CMK (cell line): ENCODE measurements at places on chromosomes 12 and 14.

DNA sequence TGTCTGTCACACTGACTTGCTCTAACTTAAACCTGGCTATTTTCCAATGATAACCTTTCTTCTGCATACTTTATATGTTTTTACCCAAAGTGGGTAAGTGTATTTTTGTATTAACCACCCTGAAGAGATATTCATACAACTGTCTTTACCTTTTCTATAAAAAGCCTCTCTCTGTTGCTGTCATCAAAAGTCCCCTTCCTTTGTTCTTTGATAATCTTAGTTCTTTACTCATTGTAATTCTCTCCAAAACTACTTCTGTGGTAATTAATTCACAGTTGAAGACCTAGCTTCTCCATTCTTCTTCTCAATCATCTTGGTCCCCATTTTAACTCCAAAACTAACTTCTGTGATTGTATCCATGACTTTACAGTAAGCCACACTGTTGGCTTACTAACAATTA lies 479.7 kb upstream of the MGAT4C start:
- no peak for DNase-seq

DNA sequence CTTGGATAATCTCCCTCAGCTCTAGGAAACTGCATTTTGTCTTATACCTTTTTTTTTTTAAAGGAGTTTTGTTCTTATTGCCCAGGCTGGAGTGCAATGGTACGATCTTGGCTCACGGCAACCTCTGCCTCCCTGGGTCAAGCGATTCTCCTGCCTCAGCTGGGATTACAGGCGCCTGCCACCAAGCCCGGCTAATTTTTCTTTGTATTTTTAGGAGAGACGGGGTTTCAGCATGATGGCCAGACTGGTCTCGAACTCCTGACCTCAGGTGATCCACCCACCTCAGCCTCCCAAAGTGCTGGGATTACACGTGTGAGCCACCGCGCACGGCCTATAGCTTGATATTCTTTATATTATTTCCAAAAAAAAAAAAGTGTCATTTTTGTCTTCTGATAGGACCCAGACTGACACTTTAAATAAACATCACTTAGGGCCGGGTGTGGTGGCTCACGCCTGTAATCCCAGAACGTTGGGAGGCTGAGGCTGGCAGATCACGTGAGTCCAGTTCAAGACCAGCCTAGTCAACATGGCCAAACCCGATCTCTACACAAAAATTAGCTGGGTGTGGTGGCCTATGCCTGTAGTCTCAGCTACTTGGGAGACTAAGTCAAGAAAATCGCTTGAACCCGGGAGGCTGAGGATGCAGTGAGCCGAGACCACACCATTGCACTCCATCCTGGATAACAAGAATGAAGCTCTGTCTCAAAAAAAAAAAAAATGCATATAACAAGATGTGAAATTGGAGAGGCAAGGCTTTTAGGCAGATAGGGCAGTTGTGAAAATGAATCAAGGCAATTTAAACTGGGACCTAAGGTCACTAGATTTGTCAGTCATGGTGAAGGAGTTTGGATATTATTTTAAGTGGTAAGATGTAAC lies 18.4 kb downstream of the SLC2A3 start:
- no peak for DNase-seq

GRCh38 chr12:43057566-43057965 lies 468.0 kb upstream of the PRICKLE1 start:
- no peak for DNase-seq

GRCh38 chr14:92647797-92648279 lies 100.6 kb downstream of the LGMN start:
- no peak for DNase-seq

GRCh38 chr12:95192271-95192670 lies 25.0 kb downstream of the FGD6 start:
- no peak for DNase-seq

DNA sequence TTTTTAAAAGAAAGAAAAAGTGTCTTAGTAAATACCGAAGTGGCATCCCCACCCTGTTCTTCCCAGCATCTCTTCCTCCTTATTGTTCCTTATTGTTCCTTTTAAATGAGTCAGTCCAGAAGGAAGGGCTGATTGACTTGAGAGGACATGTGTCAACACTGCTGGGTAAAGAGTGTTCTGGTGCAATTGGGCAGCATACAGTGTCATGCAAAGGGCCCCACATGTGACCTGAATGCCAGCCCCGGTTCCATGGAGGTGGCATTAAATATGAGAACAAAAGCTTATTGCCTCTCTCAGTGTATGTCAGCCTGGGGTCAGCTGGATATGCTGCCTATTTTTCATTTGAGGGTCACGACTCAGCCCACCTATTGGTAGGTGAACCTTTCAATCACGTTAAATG lies 58.9 kb upstream of the RIC8B start:
- DNase-seq, result no peak

DNA sequence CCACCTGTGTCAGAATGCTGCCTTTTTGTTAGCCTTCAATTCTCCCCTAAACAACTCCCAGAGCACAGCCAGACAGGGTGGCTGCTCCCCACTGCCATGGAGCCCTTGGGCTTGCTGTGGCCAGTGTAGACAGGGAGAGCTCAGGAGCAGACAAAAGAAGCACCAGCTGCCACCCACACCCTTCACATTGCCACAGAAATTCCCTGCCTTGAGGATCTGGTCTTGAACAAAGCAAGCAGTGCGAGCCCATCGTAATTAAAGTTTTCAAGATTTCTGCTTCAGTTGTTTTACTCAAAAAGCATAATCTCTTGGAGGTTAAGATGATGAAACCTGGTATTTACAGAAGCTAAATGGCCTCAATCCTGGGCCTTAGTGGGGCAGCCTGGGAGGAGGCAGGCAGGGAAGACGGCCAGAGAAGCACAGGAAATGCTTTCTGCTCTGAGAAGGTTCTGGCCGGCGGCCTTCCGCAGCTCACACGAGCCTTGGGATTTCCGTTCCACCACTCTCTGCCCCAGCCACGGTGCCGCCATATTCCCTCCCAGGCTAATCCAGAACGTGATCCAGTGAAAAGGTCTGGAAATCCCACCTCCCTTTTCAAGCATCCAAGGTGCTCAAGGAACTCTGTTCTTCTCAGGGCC lies 535.2 kb downstream of the BCL11B start:
- no peak for DNase-seq

DNA sequence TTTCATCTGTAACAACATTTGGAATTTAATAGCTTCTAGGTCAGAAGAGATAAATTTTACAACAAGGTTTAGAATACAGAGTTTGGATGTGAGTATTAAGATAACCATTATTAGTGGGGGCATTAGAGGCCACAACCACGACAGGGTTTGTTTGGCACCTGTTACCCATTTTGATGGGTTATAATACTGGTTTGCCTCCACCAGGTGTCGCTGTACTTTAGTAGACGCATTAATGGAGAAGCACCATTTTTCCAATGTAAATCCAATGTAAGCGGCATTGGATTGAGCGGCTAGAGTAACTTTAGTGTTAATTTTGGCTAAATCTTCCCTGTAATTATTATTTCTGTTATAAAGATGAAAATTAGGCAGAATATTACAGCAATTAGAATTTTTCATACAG lies 136.2 kb downstream of the SLCO1B3 start:
- peak; percentile 2 for DNase-seq

DNA sequence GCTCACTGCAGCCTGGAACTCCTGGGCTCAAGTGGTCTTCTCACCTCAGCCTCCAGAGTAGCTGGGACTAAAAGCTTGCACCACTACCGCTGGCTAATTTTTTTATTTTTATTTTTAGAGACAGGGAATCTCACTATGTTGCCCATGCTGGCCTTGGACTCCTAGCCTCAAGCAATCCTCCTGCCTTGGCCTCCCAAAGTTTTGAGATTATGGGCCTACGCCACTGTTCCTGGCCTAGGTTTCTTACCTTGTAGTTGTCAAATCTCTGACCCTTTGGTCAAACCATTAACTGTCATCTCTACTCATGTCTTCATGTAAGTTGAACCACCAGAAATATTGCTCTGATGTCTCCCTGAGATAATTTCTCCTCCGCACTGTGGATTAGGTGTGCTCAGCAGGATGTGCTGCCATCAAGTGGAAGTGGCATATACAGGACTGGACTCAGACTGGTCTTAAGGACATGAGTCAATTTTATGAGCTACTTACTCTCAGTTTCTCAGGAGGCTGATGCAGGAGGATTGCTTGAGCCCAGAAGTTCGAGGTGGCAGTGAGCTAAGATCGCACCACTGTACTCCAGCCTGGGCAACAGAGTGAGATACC lies 28.5 kb downstream of the ACTR6 start:
- DNase-seq, result no peak

DNA sequence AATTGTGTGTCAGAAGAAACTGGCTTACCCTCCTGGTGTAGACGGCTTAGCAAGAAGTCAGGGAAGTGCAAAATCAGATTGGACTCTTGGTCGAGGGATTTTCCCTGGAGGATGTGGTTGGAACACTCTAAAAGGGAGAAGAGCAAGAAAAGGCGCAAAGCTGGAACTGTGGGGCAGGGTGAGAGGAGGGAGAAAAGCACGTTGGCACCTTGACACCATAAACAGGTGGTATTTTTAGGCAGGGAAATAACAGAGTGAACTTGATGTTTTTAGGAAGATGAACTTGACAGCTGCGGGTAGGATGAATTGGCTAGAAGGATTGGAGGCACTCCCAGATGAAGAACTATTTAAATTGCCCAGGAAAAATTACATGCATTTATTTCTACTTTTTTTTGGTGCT lies 67.7 kb downstream of the HCAR2 start:
- no peak for DNase-seq

GRCh38 chr12:78530100-78530765 lies 334.3 kb upstream of the SYT1 start:
- DNase-seq, result no peak
